ENCODE measurements at places on chromosomes 5 and 9.

DNA sequence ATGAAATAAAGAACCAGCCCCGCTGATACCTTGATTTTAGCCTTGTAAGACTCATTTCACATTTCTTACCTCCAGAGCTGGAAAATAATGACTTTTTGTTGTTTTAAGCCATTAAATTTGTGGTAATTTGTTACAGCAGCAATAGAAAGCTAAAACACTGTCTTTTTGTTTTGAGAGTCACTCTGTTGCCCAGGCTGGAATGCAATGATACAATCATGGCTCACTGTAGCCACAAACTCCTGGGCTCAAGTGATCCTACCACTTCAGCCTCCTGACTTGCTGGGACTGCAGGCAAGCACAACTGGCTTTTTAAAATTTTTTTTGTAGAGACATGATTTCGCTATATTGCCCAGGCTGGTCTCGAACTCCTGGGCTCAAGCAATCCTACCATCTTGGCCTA lies 34.7 kb upstream of the MYO10 start:
- H3K27me3 ChIP-seq = no peaks in the 10 kb centered on the region
- no peak overlapping the region for H3K27ac ChIP-seq
- DNase-seq = no peak
- H3K4me1 ChIP-seq = no peaks in the 10 kb centered on the region

GRCh38 chr5:160379511-160379910 lies 9.1 kb upstream of the C1QTNF2 start:
- no peak overlapping the region for H3K27ac ChIP-seq
- H3K4me1 ChIP-seq = no peaks in the 10 kb centered on the region
- H3K27me3 ChIP-seq = peaks cover 21% of the 10 kb centered on the region
- no peak for DNase-seq
- no peaks in the 10 kb centered on the region for H3K36me3 ChIP-seq

GRCh38 chr5:53334431-53334941 lies 145.9 kb upstream of the FST start:
- H3K27ac ChIP-seq = no peak overlapping the region
- no peak for DNase-seq
- no peaks in the 10 kb centered on the region for H3K36me3 ChIP-seq
- H3K4me3 ChIP-seq = no peak overlapping the region

- H3K27me3 ChIP-seq = no peaks in the 10 kb centered on the region
- no peak for DNase-seq
- no peaks in the 10 kb centered on the region for H3K36me3 ChIP-seq
These were observed 92.0 kb downstream of the PHF2 start for GRCh38 chr9:93668261-93668871.

DNA sequence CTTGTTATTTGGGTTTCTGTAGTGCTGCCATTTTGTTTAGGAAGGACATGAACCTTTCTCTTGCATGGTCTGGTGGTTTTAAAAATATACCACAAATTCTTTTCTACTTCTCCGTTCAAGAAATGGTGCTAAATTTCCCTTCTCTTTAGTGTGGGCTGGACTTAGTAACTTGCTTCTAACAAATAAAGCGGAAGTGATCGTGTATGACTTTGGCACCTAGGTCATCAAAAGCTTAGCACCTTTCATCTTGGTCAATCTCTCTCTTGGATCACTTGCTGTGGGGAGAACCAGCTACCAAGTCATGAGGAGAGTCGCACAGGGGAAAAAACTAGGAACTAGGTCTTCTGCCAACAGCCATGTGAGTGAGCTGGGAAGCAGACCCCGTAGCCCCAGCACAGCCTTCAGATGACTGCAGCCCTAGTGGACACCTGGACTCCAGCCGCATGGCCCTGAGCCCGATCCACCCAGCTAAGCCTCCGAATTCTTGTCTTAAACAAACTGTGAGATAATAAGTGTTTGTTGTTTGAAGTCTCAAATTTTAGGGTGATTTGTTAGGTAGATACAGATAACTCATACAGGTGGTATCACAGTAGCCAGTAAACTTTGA lies 87.7 kb upstream of the CKMT2 start:
- H3K4me1 ChIP-seq = no peaks in the 10 kb centered on the region
- H3K36me3 ChIP-seq = peaks cover 2% of the 10 kb centered on the region
- no peak for DNase-seq
- H3K27me3 ChIP-seq = no peaks in the 10 kb centered on the region
- H3K27ac ChIP-seq = no peak overlapping the region

- no peak for DNase-seq
- H3K4me1 ChIP-seq = peaks cover 45% of the 10 kb centered on the region
- no peak overlapping the region for H3K27ac ChIP-seq
- H3K27me3 ChIP-seq = no peaks in the 10 kb centered on the region
- peaks cover 20% of the 10 kb centered on the region for H3K36me3 ChIP-seq
These were observed 7.3 kb downstream of the SRFBP1 start for GRCh38 chr5:121968910-121969607.

GRCh38 chr5:96259151-96259772 lies 173.8 kb downstream of the PCSK1 start:
- peaks cover 11% of the 10 kb centered on the region for H3K4me1 ChIP-seq
- H3K36me3 ChIP-seq = no peaks in the 10 kb centered on the region
- DNase-seq = no peak
- H3K27me3 ChIP-seq = peaks cover 6% of the 10 kb centered on the region
- no peak overlapping the region for H3K4me3 ChIP-seq

DNA sequence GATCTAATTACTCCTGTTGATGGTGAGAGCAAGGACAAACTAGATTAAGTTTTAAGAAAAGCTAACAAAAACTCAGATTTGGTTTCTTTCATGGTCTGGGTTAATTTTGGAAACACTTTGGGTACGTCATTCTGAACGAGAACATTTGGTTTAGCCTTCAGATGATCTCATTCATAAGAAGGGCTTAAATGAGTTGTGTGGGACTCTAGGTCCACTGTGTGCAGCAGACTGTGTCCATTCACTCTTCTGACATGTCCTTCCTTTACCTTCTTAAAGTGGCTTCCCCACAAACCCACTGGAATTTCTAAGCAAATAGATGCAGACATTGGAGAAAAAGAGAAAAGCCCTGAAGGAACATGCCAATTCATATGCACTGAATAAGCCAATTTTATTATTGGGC lies 96.8 kb downstream of the FBXO4 start:
- no peak overlapping the region for H3K4me3 ChIP-seq
- H3K27me3 ChIP-seq = peaks cover 3% of the 10 kb centered on the region
- H3K36me3 ChIP-seq = no peaks in the 10 kb centered on the region
- H3K27ac ChIP-seq = no peak overlapping the region

DNA sequence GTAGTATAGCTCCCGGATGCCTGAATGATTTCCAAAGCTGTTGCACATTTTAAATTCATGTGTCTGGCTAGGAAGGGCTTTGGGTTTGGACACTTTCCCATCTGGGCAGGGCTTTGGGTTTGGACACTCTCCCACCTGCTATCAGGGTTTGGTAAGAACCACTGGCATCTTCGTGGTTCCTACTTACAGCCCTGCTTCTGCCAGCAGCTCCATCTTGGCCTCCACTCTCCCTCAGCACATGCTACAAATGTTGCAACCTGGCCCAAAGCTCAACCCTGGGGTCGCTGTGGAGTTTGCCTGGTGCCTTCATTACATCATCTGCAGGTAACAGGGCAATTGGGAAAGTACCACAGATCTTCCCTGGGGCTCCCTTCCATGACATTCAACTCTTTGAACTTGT lies 3.5 kb downstream of the TMCO6 start:
- H3K27me3 ChIP-seq = no peaks in the 10 kb centered on the region
- no peak overlapping the region for H3K4me3 ChIP-seq
- H3K4me1 ChIP-seq = peaks cover 44% of the 10 kb centered on the region
- H3K27ac ChIP-seq = no peak overlapping the region
- H3K36me3 ChIP-seq = peaks cover 40% of the 10 kb centered on the region
- DNase-seq = no peak

DNA sequence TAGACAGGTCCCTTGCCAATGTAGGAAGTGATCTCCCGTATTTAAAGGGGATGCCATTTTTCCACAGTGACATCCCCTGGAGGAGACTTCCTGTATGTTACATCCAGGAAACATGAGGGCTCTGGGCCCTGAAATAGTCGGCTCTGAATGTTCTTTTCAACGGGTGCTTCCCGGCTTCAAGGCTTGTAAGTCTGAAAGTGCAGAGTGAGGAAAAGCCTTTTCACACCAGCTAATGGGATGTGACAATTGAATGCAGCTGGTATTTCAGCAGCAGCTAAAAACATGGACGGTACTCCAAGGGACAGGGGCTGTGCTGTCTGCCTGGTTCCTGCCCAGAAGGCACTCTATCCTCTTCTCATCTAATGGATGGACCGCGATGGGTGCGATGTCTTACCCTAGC lies 1.4 kb downstream of the IL9 start:
- no peak overlapping the region for H3K4me3 ChIP-seq
- no peak overlapping the region for H3K27ac ChIP-seq
- peaks cover 13% of the 10 kb centered on the region for H3K4me1 ChIP-seq

GRCh38 chr9:25808554-25808953 lies 130.3 kb upstream of the TUSC1 start:
- no peak overlapping the region for H3K27ac ChIP-seq
- no peaks in the 10 kb centered on the region for H3K4me1 ChIP-seq
- H3K36me3 ChIP-seq = no peaks in the 10 kb centered on the region

DNA sequence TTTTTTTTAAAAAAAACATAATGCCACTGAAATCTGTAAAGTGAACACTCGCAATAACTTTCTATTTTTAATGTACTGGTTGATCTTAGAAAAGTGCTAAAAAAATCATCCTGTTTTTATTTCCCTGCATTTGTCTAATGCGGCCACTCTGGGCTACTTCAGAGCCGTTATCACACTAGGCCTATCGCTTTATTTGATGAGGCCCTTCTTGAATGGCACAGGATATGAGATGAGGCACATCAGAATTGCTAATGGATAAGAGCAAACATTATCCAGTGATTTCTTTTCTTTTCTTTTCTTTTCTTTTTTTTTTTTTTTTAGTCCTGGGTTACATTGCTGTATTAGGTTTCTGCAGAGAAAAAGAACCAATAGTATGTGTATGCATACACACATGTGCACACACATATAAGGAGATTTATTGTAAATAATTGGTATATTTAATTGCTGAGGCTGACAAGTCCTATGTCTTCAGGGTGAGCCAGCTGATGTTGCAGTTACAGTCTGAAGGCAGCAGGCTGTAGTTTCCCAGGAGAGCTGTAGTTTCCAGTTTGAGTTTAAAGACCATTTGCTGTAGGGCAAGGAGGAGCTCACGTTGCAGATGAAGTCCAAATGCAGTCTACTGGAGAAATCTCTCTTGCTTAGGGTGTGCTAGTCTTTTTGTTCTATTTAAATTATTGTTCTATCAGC lies 391.7 kb downstream of the MED10 start:
- no peak overlapping the region for H3K27ac ChIP-seq
- H3K36me3 ChIP-seq = no peaks in the 10 kb centered on the region
- DNase-seq = no peak
- H3K4me3 ChIP-seq = no peak overlapping the region
- no peaks in the 10 kb centered on the region for H3K4me1 ChIP-seq

DNA sequence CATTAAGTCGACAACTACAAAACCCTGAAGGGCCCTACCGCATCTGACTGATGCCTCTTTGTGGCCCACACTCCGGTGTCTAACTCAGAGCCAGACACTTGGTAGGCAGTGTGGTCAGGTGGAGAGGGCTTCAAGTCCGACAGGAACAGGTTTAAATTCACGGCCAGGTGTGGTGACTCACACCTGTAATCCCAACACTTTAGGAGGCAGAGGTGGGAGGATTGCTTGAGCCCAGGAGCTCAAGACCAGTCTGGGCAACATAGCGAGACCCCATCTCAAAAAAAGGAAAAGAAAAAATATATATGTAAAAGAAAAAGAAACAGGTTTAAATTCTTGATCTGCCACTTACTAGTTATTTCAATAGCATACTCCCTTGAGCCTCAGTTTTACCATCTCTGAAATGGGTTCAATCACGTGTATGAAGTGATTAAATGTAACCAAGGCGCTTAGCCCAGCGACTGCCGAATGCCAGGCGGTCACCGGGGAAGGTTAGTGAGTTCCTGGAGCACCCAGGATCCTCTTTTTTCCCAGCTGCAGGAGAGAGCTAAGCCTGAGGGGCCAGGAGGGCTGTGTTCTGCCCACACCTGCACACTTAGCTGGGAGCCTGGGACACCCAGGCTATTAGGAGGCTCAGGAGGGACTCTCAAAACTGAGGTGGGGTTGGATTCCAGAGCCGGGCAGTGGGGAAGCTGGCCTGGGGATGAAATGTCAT lies 943 bp downstream of the CLTB start:
- peaks cover 38% of the 10 kb centered on the region for H3K4me1 ChIP-seq
- no peaks in the 10 kb centered on the region for H3K27me3 ChIP-seq
- peak overlapping the region; percentile 79 for H3K4me3 ChIP-seq
- H3K27ac ChIP-seq = peak overlapping the region; percentile 65
- H3K36me3 ChIP-seq = no peaks in the 10 kb centered on the region

DNA sequence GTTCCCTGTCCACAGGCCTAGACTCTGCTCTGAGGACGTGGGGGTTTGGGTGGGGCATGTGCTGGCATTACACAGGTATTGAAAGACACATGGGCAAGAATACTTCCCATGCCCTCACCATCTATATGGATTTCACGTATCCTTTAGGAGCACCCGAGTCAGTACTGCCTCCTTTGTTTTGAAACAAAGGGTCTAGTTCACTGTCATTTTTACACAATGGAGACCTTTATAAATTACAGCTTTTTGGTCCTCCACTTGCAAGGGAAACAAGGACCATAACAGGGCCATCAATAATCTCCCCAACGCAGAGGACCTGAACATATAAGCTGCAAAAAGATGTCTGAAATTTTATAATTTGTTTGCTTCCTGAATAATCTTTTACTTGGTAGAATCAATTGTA lies 24.9 kb upstream of the CRHBP start:
- no peaks in the 10 kb centered on the region for H3K4me1 ChIP-seq
- no peak for DNase-seq
- no peak overlapping the region for H3K27ac ChIP-seq
- H3K36me3 ChIP-seq = no peaks in the 10 kb centered on the region
- H3K27me3 ChIP-seq = peaks cover 9% of the 10 kb centered on the region

- no peak overlapping the region for H3K4me3 ChIP-seq
- H3K27me3 ChIP-seq = no peaks in the 10 kb centered on the region
- no peak overlapping the region for H3K27ac ChIP-seq
- no peak for DNase-seq
- no peaks in the 10 kb centered on the region for H3K4me1 ChIP-seq
These were observed 440.0 kb upstream of the MPDZ start for GRCh38 chr9:13719446-13719845.

DNA sequence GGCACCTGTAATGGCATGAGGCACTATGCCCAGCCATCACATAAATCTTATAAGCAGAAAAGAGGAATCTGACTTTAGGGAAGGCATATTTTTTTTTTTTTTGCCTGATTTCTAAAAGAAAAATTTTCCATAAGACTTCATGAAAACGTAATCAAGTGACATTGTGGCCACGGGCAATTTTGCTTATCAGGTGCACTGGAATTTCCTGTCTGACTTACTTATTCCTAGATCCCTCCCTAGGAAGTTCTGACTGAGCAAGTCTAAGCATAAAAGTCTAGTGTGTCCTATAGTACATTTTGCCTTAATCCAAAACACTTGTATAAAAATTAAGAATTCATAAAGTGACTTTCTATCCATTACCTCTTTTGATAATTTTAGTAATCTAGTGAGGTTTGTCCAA lies 12.5 kb downstream of the C5orf46 start:
- H3K36me3 ChIP-seq = no peaks in the 10 kb centered on the region
- no peaks in the 10 kb centered on the region for H3K4me1 ChIP-seq
- no peak overlapping the region for H3K27ac ChIP-seq

- H3K4me1 ChIP-seq = peaks cover 5% of the 10 kb centered on the region
- no peak overlapping the region for H3K4me3 ChIP-seq
- H3K27me3 ChIP-seq = no peaks in the 10 kb centered on the region
- H3K27ac ChIP-seq = no peak overlapping the region
- H3K36me3 ChIP-seq = no peaks in the 10 kb centered on the region
These were observed 92.6 kb downstream of the MARCHF3 start for GRCh38 chr5:126937771-126938170.

GRCh38 chr9:90342607-90343006 lies 300.0 kb downstream of the DIRAS2 start:
- no peak for DNase-seq
- H3K36me3 ChIP-seq = no peaks in the 10 kb centered on the region
- no peak overlapping the region for H3K27ac ChIP-seq
- peaks cover 32% of the 10 kb centered on the region for H3K27me3 ChIP-seq
